ENCODE measurements at places on chromosomes 16 and 17.

GRCh38 chr16:50308237-50308965 is 42.0 kb downstream of the ADCY7 start:
- no peak for DNase-seq

DNA sequence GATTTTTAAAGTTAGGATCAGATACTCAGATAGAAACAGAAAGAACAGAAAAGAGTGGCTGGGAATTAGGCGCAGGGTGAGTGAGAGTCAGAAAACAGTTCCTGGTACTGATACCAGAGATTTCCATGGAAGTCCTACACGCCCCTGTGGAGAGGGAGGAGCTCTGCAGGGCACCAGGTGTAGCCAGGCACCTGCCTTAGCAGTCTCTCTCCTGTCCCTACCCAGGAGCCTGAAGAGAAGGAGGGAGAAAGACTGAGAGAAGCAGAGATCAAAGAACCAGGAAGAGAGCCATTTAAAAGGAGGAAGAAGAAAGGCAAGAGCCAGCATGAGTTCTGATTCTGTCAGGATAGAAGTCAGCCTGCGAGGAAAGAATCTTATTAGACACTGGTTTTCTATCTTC is 65.0 kb downstream of the CBLN1 start:
- DNase-seq, result no peak

DNA sequence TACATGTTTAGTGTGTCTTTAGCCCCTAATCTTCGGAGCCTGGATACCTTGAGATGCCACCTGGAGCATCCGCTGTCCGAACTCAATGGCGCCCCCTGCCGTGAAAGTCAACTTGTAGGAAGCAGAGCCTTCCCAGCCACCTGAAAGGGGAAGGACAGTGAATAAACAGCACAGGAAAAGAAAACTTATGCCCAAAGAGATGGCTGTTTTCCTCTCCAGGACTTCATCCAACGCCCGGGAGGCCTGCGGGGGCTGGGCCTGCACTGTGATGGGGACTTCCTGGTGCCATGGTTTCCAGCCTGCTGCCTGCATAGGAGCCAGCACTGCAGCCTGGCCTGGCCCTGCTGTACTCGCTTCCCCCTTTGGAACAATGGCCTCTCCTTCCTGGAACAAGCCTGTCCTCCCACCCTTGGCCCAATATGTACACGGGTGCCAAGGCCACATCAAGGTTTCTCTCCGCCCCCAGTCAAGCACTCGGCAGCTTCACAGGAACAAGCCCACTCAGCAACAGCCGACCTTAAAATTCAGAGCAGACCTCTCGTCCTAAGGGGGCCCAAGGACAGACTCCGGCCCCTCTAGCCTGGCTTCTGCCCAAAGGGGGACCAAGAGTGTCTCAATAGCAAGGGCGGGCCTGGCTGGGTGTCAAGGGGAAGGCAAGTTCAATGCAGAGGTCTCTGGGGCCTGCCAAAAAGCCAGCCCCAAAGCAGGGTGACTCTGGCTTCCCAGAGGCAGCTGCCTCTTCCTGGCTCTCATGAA is 4.5 kb upstream of the UNC13D start:
- no peak for DNase-seq

DNA sequence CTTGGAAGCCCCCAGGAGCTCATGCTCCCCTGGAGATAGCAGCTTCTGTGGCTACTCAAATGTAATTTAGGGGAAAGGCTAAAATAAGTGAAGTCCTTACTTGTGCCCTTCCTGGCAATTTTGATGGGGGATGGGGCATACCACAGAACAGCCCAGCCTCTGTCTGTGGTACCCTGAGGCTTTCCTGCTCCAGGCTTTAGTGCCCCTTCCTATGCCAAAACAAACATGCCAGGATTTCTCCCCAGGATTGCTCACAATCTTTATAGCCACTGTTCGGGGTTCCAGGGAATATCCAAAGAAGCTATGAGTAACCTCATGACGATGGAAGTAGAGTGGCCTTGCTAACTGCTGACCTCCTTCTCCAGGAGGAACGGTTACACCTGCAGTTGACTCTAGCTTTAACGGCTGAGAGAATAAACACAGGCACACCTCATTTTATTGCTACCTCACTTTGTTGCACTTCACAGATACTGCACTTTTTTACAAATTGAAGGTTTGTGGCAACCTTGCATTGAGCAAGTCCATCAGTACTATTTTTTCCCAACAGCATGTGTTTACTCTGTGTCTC is 24.9 kb downstream of the CCL4 start:
- no peak for DNase-seq

- DNase-seq, result no peak
Observed at GRCh38 chr16:569445-570254, at the start of gene PIGQ. TSS of gene PIGQ (plus strand) at chr16:569968. CDS start at chr16:574075, 4,107 bp downstream.

- DNase-seq, result no peak
Observed at GRCh38 chr16:15403392-15403995, 7.9 kb downstream of the MPV17L start.

DNA sequence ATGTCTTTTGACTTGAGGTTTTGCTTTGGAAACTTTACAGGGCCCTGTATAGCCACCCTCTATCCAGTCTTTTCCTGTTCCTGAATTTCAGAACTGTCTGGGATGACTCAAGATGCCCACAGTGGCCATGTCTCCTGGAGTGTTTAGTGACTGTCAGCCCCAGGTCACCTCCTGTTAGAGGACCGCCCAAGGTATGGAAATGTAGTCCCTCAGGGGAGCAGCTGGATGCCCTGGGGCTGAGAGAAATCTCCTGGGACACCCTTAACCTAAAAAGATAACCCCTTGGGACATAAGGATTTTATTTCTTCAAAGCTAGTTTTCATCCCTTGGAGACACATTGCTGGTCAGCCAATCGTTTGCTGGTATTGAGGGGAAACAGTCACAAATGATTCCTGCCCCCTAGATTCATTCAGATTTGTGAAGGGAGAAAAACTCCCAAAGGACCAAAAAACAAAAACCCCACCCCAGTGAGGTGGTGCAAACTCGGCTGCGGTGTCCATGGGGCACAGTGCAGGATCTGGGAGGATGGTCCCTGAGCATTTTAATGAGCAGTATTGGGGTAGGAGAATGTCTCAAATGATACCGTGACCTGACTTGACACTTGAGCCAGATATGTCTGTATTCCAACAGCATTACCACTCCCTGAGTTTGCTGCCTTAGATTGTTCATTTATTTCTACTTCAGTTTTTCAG is 1.7 kb downstream of the ZNF267 start:
- DNase-seq, result no peak

GRCh38 chr17:74649909-74650308 is 26.4 kb upstream of the CD300E start:
- no peak for DNase-seq

GRCh38 chr17:65559804-65560627 is 1.4 kb downstream of the AXIN2 start:
- DNase-seq, result no peak

GRCh38 chr17:74199306-74200092 is 4.0 kb upstream of the RPL38 start:
- DNase-seq, result no peak

GRCh38 chr16:72898216-72898825 is 149.6 kb downstream of the ZFHX3 start:
- DNase-seq, result no peak

GRCh38 chr16:68234188-68235107 is 1.5 kb downstream of the ESRP2 start:
- no peak for DNase-seq

- no peak for DNase-seq
Observed at GRCh38 chr17:964876-965275, 14.7 kb downstream of the NXN start.

DNA sequence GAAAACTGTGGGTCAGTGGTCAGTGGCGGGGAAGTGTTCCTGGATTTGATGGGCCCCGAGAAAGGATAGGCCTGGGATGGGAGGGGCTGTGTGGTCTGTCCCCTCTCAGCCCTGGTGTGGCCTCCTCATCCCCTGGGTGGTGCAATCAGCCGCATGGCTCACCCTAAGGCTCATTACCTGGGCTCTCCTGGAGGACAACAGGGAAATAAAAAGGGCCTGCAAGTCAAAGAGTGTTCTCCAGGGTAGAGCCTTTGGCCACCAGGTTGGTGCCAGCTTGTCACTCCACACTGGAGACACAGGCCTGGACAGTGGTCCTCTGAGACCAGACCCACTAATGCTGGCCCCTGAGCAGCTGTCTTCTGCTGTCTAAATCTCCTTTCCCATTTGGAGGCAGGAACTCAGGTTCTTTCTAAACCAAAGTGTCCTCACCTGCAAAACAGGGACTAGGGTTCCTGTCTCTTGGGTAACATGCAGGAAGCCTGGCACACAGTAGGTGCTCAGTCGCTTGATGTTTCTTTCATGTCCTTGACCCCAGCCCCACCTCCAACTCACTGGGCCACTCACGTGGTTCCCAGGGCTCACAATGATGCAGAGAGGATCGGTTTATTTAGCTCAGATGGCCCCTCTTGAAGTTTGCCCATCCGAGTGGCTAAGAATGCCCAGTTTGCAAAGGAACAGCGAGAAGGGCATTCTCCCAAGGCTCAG is 2.4 kb downstream of the NDRG4 start:
- DNase-seq, result no peak

DNA sequence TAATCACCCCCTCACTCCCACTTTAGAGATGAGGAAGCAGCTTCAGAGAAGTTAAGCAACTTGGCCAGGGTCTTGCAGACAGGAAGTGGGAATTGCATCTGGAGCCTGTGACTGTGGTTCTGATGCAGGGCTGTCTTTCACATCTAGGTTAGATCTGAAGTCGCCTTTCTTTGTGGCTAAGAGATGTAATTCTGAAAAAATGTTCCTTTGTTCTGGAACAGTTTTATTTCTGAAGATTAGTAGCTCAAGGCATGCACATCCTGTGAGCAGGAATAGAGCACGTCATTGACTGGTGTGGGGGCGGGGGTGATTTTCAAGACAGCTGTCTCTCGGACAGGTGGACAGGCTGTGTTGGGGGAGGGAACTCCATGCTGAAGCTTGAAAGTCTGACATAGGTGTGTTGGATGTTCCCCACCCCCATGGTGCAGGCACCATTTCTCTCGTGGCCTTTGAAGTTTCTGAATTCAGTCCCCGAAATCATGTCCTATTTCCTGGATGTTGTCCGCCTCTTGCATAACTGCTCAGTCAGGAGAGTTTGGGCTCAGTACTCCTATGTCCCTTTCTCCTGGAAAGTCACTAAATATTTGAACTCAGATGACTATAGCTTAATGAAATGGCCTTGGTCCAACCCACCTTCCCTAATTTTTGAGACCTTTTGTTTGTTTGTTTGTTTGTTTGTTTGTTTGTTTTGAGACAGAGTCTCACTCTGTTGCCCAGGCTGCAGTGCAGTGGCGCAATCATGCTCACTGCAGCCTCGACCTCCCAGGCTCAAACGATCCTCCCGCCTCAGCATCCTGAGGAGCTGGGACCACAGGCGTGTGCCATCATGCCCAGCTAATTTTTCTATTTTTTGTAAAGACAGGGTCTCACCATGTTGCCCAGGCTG is 21.0 kb upstream of the HERPUD1 start:
- no peak for DNase-seq

GRCh38 chr17:16423226-16423872 is 8.0 kb downstream of the TRPV2 start:
- DNase-seq, result no peak

- DNase-seq, result no peak
Observed at GRCh38 chr17:21452377-21453143, 76.4 kb downstream of the KCNJ12 start.

Data from esophagus squamous epithelium (tissue), 5 donors.